PC-9 (cell line): ENCODE measurements at places on chromosomes 16 and 17. TPM values are rescaled to one million over a fixed set of nuclear protein-coding genes. Genes with fewer than 3 reads are reported as not detected.
A peak's percentile ranks its signal among the peaks of the same experiment; 100 is the strongest.

Gene FBXL19
- total RNA-seq: 70.8 and 72.7 TPM in 2 replicates

Gene ZPBP2
- total RNA-seq: not detected in 2 replicates

Gene HLF
- total RNA-seq: not detected in 2 replicates

Gene ARMC7
- 19.2 and 20.5 TPM in 2 replicates for total RNA-seq

Gene FAM20A
- not detected in 2 replicates for total RNA-seq

Gene CD300LG
- not detected in 2 replicates for total RNA-seq

DNA sequence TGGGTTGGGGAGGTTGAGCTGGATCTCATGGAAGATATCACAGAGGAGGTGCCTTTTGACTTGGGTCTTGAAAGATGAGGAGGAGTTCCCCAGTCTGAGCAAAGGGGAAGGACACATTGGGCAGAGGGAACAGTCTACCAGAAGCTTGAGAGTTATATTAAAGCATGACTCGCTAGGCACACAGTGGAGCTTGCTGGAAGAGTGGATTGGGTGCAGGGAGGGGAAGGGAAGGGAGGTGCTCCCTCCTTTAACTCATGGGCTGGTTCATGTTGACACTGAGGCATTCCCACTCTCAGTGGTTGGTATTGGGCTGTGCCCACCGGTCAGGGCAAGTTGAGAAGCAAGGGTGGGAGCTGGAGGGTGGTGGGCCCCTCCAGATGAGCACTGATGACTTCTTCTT, 5.9 kb downstream of the TMEM98 start:
- H3K36me3 ChIP-seq: no peaks in the 10 kb centered on the region
- no peak for DNase-seq
- peaks cover 83% of the 10 kb centered on the region for H3K27me3 ChIP-seq
- no peak overlapping the region for H3K4me3 ChIP-seq
- H3K4me1 ChIP-seq: no peaks in the 10 kb centered on the region

GRCh38 chr16:69890114-69890891, 60.8 kb upstream of the CLEC18A start:
- H3K27ac ChIP-seq: no peak overlapping the region
- no peak for DNase-seq
- no peaks in the 10 kb centered on the region for H3K27me3 ChIP-seq
- no peaks in the 10 kb centered on the region for H3K36me3 ChIP-seq

GRCh38 chr17:55859301-55859795, 108.5 kb downstream of the PCTP start:
- no peak overlapping the region for H3K27ac ChIP-seq
- no peaks in the 10 kb centered on the region for H3K4me1 ChIP-seq
- no peak for DNase-seq
- H3K36me3 ChIP-seq: no peaks in the 10 kb centered on the region
- no peaks in the 10 kb centered on the region for H3K27me3 ChIP-seq

GRCh38 chr17:78121801-78122215, 6.7 kb downstream of the TMC6 start:
- no peak overlapping the region for H3K4me3 ChIP-seq
- no peak for DNase-seq
- H3K27me3 ChIP-seq: no peaks in the 10 kb centered on the region
- H3K4me1 ChIP-seq: peaks cover 4% of the 10 kb centered on the region
- H3K36me3 ChIP-seq: no peaks in the 10 kb centered on the region
- H3K27ac ChIP-seq: no peak overlapping the region

DNA sequence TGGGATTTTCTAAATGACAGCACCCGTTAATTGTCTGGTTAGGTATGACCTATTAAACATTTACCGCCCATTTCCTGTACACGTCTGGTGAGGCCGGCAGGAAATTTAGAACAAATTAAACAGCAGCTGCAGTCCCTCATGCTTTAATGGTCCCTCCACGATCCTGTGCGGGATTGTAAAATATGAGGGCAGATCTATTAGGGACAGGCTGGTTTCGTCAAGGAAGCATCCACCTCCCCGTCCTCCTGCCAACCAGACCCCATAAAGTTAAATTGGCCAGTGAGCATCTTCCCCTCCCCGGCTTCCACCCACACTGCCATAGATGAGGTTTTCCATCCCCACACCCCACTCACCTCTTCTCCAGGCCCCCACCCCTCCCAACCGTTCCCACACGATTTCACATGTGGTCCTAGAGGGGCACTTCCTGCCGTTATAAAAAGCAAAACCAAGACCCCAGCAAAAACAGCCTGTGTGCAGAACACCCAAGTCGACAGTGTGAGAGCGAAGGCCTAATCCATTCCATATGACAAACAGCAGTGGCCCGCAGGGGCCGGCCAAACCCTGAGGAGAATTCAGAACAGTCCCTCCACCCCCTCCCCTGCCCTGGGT, 331.9 kb downstream of the FOXL1 start:
- DNase-seq: no peak
- no peaks in the 10 kb centered on the region for H3K36me3 ChIP-seq
- no peak overlapping the region for H3K27ac ChIP-seq
- H3K4me1 ChIP-seq: no peaks in the 10 kb centered on the region

- H3K36me3 ChIP-seq: no peaks in the 10 kb centered on the region
- H3K27me3 ChIP-seq: peaks cover 29% of the 10 kb centered on the region
- DNase-seq: no peak
- H3K4me1 ChIP-seq: no peaks in the 10 kb centered on the region
- H3K4me3 ChIP-seq: no peak overlapping the region
Observed at GRCh38 chr16:24253192-24253591, 2.9 kb upstream of the CACNG3 start.

GRCh38 chr17:76414334-76415295, 30.2 kb downstream of the SPHK1 start:
- H3K27ac ChIP-seq: no peak overlapping the region
- no peaks in the 10 kb centered on the region for H3K4me1 ChIP-seq
- no peak for DNase-seq
- no peaks in the 10 kb centered on the region for H3K36me3 ChIP-seq
- no peaks in the 10 kb centered on the region for H3K27me3 ChIP-seq

DNA sequence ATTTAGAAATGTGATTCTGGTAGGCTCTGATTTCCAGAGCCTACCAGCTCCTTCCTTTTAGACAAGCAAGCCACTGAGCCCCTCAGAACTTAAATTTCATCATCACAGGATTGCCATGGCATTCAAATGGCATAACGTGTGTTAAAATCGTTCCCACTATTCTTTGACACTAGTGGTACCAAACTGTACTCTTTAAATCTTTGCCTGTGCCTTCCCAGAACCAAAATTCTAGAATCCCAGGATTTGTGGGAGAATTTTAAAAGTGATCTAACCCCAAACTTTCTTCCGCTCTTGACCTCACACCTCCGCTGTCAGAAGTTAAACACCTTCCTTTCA, 287 bp upstream of the INTS2 start:
- no peaks in the 10 kb centered on the region for H3K27me3 ChIP-seq
- no peaks in the 10 kb centered on the region for H3K36me3 ChIP-seq
- DNase-seq: no peak
- no peak overlapping the region for H3K27ac ChIP-seq
- peaks cover 11% of the 10 kb centered on the region; the same call in 1 of the 2 replicates for H3K4me1 ChIP-seq

- no peak overlapping the region for H3K4me3 ChIP-seq
- H3K4me1 ChIP-seq: no peaks in the 10 kb centered on the region
- H3K36me3 ChIP-seq: no peaks in the 10 kb centered on the region
- no peak for DNase-seq
Observed at GRCh38 chr17:81385320-81386111, 9.7 kb upstream of the BAHCC1 start.

GRCh38 chr16:67342616-67343015, 16.0 kb downstream of the LRRC36 start:
- no peak for DNase-seq
- H3K4me1 ChIP-seq: peaks cover 11% of the 10 kb centered on the region
- no peaks in the 10 kb centered on the region for H3K27me3 ChIP-seq

DNA sequence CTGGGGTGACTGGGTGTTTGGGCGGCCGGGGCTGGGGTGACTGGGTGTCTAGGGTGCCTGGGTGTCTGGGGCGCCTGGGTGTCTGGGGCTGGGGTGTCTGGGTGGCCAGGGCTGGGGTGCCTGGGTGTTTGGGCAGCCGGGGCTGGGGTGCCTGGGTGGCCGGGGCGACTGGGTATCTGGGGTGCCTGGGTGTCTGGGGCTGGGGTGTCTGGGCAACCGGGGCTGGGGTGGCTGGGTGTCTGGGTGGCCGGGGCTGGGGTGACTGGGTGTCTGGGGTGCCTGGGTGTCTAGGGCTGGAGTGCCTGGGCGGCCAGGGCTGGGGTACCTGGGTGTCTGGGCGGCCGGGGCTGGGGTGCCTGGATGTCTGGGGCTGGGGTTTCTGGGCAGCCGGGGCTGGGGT, 13.4 kb upstream of the APRT start:
- no peaks in the 10 kb centered on the region for H3K4me1 ChIP-seq
- H3K27ac ChIP-seq: no peak overlapping the region
- DNase-seq: no peak
- no peak overlapping the region for H3K4me3 ChIP-seq

GRCh38 chr16:49382916-49383315, 9.3 kb downstream of the C16orf78 start:
- no peaks in the 10 kb centered on the region for H3K4me1 ChIP-seq
- no peak overlapping the region for H3K27ac ChIP-seq
- H3K36me3 ChIP-seq: no peaks in the 10 kb centered on the region
- peaks cover 19% of the 10 kb centered on the region for H3K27me3 ChIP-seq

- peaks cover 28% of the 10 kb centered on the region for H3K4me1 ChIP-seq
- no peaks in the 10 kb centered on the region for H3K36me3 ChIP-seq
- no peak overlapping the region for H3K4me3 ChIP-seq
- H3K27me3 ChIP-seq: peaks cover 20% of the 10 kb centered on the region
Observed at GRCh38 chr16:80107900-80108299, 432.9 kb upstream of the DYNLRB2 start.

GRCh38 chr17:3529817-3530741, 27.5 kb downstream of the TRPV3 start:
- no peaks in the 10 kb centered on the region for H3K27me3 ChIP-seq
- H3K4me3 ChIP-seq: no peak overlapping the region
- H3K27ac ChIP-seq: no peak overlapping the region
- DNase-seq: no peak
- no peaks in the 10 kb centered on the region for H3K36me3 ChIP-seq

DNA sequence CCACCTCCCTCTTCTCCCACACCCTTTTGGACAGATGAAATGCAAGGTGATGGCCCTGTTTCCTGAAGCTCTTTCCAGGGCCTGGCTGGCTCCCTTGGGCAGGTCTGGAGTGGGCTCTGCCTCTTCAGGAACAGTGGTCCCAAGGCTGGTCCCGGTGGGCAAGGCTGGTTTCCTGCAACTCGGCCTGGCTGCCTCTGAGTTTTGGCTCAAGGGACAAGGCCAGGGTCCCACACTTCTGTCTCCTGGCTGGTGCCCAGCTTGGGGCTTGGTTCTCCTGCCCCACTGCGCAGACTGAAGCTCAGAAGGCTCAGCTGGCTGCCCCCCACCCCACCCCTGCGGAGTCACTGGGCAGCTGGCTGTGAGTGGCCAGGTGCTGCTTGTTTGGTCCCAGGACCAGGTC, 3.8 kb upstream of the ACTG1 start:
- H3K36me3 ChIP-seq: peaks cover 7% of the 10 kb centered on the region
- peak overlapping the region; percentile 76; the same call in 1 of the 2 replicates for H3K4me3 ChIP-seq
- DNase-seq: no peak

DNA sequence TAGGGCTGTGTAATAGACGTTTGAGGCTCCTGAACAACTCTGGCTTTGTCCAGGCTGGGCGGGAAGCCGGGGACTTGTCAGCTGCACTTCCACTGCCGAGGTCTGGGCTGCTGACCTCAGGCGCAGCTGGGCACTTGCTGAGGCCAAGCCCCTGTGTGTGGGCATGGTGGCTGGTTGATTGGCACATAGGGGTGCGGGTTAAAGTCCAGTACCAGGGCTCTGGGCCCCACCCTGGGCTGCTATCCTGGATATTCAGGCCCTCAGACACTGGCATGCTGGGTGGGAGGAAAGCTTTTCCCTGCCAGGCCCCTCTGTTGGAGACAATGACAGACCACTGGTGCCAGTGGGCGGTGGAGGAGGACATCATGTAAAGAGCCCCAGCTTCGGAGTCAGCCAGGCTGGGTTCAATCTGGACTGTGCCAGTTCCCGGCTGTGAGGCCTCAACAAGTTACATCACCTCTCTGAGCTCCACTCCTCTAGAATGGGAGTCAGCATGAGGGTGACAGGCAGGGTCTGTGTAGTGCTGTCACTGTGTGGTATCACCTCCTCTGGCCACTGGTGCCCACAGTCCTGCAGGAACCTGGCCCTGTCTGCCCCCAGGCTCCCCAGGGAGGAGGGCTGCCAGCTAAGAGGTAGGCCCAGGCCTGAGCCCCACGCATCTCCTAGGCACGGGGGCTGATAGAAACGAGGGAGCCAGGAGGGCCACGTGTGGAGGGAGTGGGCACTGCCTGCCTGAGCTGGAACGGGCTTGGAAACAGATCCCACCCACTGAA, 42.5 kb downstream of the PSME3IP1 start:
- H3K36me3 ChIP-seq: no peaks in the 10 kb centered on the region
- no peak overlapping the region for H3K27ac ChIP-seq
- no peak overlapping the region for H3K4me3 ChIP-seq
- no peak for DNase-seq
- H3K4me1 ChIP-seq: 0 out of 2 replicates have a peak, but pooled peaks cover 4% of the 10 kb centered on the region
